ENCODE measurements at places on chromosomes 7 and 10.

GRCh38 chr7:129845178-129845971 is 107.4 kb downstream of the UBE2H start:
- no peak for DNase-seq

DNA sequence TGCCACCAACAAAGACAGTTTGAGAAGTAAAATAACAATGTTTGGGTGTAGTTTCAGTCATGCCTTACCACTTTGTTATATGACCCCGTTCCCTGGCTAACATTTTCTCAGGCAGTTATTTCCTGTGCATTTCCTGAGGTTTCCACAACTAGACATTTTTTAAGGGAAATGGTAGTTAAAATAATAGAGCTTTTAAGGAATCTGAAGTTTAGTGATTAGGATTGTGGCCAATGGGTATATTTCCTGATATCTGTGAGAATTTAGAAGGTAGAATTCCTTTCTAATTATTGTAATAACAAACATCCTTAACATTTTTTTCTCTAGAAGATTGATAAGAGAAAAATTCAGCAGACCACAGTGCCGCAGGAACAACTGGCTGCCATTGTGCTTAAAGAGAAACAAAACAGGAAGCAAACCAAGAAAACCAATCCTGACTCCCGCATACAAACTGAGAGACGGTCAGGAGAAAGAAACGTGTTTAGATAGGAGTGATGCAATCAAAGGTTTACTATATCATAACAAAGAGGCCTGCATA is 193.6 kb downstream of the MBL2 start:
- DNase-seq: no peak

DNA sequence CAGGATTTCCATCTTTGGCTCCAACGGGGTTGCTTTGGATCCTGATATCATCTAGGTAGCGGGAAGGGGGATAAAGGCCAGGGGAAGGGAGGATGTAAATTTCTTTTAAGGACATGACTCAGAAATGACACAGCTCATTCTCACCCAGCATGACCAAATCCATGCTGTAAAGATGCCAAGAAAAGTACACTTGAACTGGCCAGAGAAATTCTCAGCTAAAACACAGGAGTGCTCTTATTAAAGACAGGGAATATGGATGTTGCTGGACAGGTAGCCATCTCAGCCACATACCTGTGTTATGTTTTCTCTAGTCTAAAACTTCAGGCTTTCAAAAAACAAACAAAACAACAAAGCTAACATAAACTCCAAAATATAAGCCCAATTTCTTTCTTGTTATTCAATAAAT is 68.3 kb downstream of the NAMPT start:
- peak; percentile 71 for DNase-seq

GRCh38 chr10:7301006-7301778 is 109.6 kb downstream of the SFMBT2 start:
- DNase-seq: no peak

Data from T47D (cell line).